ENCODE measurements at places on chromosomes 4 and X.
A peak's percentile ranks its signal among the peaks of the same experiment; 100 is the strongest.

DNA sequence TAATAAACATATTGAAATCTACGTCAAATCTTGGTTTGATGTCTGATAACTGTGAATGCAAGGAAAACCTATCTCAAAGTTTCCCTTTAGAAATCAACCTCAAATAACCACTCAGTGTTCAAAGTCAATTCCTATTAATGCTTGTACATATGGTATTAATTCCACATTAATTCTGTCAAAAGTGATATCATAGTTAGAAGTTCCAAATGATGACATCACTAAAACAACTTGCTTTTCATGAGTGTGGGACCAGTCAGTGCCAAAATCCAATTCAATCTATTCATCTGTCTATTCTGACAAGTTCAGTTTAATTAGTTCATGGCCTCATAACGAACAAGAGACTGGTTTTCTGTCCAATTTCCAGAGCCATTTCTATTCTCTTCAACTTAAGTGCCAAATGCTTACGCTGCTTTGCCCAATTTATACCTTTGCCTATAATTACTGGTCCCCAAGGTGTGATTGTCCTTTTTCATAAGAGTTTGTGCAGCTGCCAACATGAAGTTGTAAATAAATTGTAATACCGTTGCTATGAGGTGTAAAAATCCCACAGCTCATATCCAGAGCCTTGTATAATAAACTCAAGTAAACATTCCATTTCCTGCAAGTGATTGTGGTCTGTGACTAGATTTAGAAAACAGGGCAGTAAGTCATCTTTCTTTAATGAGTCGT, 476.2 kb downstream of the RAB28 start:
- DNase-seq: no peak

DNA sequence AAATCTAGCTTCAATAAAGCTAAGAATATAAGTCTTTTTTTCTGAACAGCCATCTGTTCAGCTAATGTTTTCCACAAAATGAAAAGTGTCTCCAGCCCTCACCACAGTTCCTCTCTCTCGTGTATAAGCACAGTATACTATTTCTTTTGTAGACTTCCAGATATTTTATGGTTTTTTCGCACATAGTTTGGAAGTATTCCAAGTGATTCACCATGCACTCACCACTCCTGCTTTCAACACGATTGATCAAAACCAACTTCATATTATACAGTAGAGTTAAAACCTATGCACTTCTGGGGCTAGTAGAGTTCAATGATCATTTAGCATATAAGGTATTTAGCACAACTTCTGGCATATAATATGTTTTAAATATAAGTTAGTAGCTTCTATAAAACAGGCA, 105.8 kb upstream of the DCAF12L1 start:
- DNase-seq: no peak

DNA sequence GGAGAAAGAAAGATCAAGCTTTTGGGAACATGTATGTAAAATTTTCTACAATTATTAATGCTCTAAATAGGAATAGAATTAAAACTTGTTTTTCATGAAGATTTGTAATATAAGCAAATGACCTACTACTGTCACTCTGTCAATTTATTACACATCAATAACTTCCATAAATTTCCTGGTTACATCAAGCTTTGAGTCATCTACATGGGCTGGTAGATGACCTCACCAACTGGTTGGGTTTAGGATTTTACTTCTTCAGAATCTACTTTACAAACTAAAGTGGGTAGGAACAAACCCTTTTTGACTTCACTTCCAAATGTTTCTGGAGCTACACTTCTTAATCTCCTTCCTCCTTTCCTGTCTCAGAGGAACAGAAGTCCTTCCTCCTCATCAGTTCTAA, 12.0 kb upstream of the LRAT start:
- no peak for DNase-seq

GRCh38 chr4:105171912-105172311, 25.2 kb downstream of the TET2 start:
- DNase-seq: no peak

- DNase-seq: no peak
These were observed 173.9 kb upstream of the KLF3 start for GRCh38 chr4:38489924-38490639.

DNA sequence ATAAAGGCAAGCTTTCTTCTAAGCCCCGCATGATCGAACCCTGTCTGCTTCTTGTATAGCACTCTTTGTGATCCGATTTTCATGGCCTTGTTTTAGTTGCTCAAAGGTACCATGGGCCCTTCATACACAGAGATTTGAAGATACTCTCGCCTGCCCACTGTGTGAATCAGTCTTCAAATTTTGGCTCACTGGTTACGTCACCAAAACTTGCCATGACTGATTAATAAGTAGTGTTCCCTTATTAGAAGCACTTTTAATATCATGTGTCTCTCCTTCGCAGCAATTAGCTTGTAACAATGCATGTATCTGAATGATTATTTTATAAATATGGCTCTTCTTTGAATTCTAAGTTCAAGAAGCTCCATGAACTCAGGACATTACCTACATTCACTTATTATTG, 880.5 kb downstream of the STPG2 start:
- no peak for DNase-seq

- peak; percentile 45 for DNase-seq
These were observed 695 bp upstream of the PIGA start for GRCh38 chrX:15336023-15336413.

DNA sequence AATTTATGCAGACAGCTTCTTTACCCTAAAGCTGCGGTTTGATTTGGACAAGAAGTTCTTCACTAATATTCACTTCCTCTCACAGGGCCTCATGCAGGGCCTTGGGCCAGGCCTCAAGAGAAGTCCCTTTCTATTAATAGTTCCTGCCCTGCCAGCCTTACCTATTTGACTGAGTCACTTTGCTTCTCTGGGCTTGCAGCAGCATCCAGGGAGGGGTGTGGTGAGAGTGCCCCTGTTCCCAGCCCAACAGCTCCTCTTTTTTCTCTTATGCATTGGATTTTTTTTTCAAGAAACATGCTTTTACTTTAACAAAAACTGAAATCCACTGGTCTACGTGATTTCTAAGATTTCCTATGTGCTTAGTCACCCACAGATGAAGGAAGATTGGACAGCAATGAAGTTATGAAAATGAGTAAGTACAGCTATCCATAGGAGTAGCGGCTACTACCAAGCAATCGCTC, 26.7 kb downstream of the FAM156B start:
- no peak for DNase-seq

DNA sequence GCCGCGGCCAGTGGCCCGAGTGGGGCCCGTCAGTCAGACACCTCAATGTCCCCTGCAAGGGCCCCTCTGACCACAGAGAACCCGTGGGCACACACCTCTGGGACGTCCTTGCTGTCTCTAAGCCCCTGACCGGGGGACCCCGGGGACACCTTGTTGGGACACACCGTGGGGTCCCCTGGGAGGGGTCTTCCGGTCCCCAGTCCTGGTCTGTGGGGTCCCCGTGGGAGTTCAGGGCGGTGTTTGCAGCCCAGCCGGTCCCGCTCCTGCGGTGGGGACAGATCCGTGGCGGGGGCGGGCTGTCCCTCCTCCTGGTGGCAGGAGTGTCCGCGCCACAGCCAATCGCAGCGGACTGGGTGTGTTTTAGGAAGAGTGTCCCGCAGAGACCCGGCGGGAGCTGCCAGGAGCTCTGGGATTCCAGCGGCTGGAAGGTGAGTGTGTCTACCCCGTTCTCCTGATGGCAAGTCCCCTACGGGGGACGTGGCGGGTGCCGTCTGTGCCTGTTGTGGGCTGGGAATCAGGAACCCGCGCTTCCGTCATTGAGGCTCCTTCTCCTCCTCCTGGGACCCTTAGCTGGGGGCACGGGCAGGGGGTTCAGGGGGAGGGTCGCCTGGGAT, 5.1 kb upstream of the PLCXD1 start:
- DNase-seq: peak; percentile 41

- no peak for DNase-seq
These were observed 17.5 kb downstream of the SLC16A2 start for GRCh38 chrX:74438764-74439163.

DNA sequence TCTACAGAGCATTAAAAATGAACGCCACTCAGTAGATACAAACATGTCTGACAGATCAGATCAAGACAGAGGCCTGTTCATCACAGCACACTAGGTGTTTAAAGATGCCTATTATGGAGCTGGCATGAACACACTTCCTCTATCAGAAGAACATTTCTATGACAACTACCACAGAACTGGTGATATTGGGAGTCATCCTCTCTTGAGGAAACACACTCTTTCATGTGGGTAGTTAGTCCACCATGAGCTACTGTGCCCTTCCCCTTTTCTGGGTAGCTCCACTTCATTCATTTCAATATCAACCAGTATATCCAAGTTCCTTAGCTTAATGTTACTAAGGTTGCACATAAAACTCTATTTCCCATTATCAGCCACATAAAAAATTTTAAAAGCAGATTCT, 46.7 kb downstream of the MAOB start:
- DNase-seq: no peak

DNA sequence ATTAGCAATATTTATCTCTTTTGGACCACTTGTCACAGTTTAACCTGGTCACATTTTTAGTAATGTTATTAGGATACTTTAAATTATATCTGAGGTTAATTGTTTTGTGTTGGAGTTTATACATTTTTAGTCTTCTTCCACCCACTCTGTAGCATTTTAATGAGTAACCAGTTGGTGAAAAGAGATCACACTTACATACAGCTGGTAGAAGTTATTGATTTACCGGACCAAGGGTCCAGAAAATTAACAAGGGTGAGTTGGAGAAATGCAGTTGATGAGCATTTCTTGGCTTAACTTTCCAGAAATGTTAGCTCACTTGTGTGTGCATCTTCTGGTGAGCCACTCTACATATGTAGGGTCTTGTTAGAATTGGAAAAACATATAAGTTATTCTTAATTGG, 219.6 kb downstream of the GRXCR1 start:
- DNase-seq: no peak

- no peak for DNase-seq
These were observed 22.9 kb upstream of the GABRQ start for GRCh38 chrX:152614791-152615190.

GRCh38 chrX:120727911-120728310, 98.1 kb upstream of the C1GALT1C1 start:
- DNase-seq: no peak

DNA sequence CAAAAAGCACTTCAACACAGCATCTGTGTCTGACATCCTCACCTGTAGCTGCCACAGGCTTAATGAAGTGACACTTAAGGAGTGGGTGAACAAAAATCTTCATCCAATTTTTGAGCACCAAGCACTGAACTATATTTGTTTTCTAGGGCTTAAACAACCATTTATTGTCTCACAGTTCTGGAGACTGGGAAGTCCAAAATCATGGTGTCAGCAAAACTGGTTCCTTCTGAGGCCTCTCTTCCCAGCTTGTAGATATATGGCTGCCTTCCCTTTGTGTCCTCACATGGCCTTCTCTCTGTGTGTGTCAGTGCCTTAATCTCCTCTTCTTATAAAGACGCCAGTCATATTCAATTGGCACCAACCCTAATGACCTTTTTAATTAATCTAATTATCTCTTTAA, 189.2 kb upstream of the CLNK start:
- DNase-seq: no peak

DNA sequence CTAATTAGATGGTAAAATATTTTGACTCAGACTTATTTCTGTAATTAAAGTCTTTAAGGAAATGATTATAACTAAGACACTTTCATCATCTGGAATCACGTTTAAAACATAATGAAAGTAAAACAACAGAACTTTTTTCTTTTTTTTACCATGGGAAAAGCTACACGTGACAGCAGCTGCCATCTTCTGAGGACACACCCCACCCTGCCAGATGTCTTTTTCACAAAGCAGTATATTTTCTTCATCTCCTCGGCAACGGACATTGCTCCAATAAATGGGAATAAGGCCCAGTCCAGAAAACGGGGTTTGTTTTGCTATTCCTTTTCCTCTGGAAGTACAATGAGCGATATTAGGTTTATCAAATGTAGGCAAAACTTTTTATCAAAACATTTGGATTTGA, 17.5 kb downstream of the PRSS12 start:
- DNase-seq: no peak

GRCh38 chrX:150512461-150512901, 55.9 kb upstream of the MTM1 start:
- DNase-seq: no peak

- DNase-seq: peak; percentile 48
These were observed 405 bp upstream of the HS3ST1 start for GRCh38 chr4:11428899-11429698.

GRCh38 chrX:2799369-2799768, 29.4 kb upstream of the GYG2 start:
- DNase-seq: no peak

GRCh38 chr4:174172274-174172673, 111.2 kb downstream of the FBXO8 start:
- DNase-seq: no peak

DNA sequence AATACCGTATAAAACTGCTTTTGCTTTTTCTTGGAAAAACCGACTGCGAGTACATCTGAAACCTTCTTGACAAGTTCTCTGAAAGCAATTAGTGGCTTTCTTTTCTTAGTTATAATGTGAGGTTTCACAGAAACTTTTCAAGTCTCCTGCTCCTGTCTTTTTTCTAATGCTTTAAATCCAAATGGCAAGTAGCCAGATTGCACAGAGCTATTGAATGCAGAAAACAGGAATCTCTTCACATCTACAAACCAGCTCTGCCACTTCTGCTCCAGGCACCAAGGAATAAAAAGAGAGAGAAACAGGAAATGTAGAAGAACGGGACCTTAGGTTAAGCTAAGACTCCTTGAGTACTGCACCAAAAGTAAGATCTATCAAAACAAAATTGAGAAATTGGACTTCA, 267.3 kb upstream of the TET2 start:
- DNase-seq: no peak

GRCh38 chr4:184616633-184617551, 32.4 kb downstream of the CASP3 start:
- DNase-seq: no peak

DNA sequence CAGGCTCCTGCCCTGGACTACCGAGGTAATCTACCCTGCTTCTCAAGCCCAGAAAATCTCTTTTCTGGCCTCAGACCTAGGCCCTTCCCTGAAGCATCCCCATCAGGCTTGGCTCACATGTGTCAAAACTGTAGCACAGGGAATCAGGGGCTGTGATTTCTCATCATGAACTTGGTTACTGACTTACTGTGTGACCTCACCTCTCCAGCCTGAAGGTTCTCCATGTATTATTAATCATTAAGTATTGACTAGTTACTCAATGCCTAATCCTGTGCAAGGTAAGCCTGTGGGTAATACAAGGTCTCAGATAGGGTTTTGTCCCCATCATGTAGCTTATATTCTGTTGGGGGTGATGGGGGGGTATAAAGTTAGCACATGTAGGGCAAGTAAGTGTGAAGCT, 6.8 kb downstream of the SRPX2 start:
- no peak for DNase-seq

DNA sequence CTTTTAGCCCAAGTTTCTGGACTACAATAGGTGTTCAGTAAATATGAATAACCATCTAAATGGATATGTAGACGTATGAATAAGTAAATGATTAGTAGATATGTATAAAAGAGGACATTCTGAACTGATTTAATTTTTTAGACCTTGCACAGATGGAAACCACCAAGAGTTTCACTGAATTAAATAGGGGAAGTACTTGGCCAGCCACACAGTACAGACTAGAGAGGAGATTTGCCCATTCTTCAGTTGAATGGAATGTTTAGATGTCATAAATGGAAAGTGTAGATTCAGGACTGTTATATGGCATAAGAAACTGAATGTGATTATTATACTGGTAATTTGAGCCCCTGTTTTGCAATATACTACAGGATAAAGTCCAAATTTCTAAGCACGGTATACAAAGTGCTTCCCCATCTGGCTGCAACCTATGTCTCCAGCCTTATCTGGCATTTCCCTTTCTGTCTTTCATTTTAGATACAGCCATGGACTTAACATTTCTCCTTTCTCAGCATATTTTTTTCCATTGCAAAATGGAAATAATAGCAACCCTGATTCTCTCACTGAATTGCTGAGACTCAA, 137.8 kb upstream of the HS3ST1 start:
- DNase-seq: no peak
